ENCODE measurements at places on chromosomes 7 and 10. TPM values are rescaled to one million over a fixed set of nuclear protein-coding genes. Genes with fewer than 3 reads are reported as not detected.

The ENTPD1 gene
- 1.9 TPM for total RNA-seq

The PLXNA4 gene
- 0.06 TPM for total RNA-seq

The SLC26A5 gene
- not detected for total RNA-seq

The ASB10 gene
- total RNA-seq = not detected

The PNLIPRP1 gene
- total RNA-seq = not detected

DNA sequence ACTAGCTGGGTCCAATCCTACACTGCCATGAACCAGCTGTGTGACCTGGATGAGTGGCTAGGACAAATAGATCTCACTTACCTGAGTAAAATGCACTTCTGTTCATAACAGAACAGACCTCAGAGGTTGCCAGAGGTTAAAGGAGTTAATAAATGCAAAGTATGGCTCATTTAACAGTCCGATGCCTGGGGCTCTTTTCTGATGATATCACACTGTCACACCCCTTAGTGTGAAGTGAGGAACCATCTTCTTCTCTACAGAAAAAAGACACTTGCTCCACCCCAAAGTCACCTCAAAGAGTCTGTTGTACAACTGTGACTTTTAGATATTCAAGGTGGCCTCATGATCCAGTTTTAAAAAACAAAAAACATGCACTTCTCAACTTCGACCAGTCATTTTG is 21.5 kb upstream of the TARP start:
- no peak overlapping the region for H3K4me3 ChIP-seq
- no peaks in the 10 kb centered on the region for H3K4me1 ChIP-seq
- no peaks in the 10 kb centered on the region for H3K36me3 ChIP-seq
- H3K27me3 ChIP-seq = no peaks in the 10 kb centered on the region
- H3K27ac ChIP-seq = no peak overlapping the region

DNA sequence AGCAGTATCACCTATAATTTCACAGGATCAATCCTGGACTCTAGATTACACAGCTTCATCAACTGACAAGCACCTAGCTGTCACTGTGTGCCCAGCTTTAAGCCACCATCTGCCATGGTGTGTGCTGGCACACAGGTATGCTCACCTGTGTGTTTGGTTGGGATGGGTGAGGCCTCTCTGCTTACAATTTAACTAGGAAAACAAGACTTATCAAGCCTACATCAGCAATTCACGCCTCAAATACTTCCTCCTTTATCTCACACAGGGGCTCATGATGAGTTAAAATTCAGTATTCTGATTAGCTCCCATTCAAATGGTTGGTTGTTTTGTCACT is 608.2 kb downstream of the PARD3 start:
- H3K4me1 ChIP-seq = no peaks in the 10 kb centered on the region
- H3K27ac ChIP-seq = no peak overlapping the region
- no peak overlapping the region for H3K4me3 ChIP-seq
- no peaks in the 10 kb centered on the region for H3K27me3 ChIP-seq
- no peaks in the 10 kb centered on the region for H3K36me3 ChIP-seq
- DNase-seq = no peak

- no peaks in the 10 kb centered on the region for H3K36me3 ChIP-seq
- H3K27me3 ChIP-seq = no peaks in the 10 kb centered on the region
Observed at GRCh38 chr7:143934526-143935325, at the start of gene OR2F2. Gene OR2F2 (plus strand): TSS chr7:143935233. CDS start chr7:143935233, 0 bp downstream.

GRCh38 chr7:42347616-42348015 is 110.6 kb upstream of the GLI3 start:
- H3K27ac ChIP-seq = no peak overlapping the region
- H3K36me3 ChIP-seq = no peaks in the 10 kb centered on the region
- DNase-seq = no peak

GRCh38 chr7:78420001-78420400 is 621.4 kb downstream of the PHTF2 start:
- no peak overlapping the region for H3K27ac ChIP-seq
- no peaks in the 10 kb centered on the region for H3K36me3 ChIP-seq
- DNase-seq = no peak
- H3K27me3 ChIP-seq = no peaks in the 10 kb centered on the region
- H3K4me1 ChIP-seq = no peaks in the 10 kb centered on the region

- H3K27me3 ChIP-seq = no peaks in the 10 kb centered on the region
- no peaks in the 10 kb centered on the region for H3K4me1 ChIP-seq
- no peak overlapping the region for H3K4me3 ChIP-seq
- no peaks in the 10 kb centered on the region for H3K36me3 ChIP-seq
- no peak overlapping the region for H3K27ac ChIP-seq
Observed at GRCh38 chr7:64515781-64516180, 47.1 kb downstream of the ZNF680 start.

DNA sequence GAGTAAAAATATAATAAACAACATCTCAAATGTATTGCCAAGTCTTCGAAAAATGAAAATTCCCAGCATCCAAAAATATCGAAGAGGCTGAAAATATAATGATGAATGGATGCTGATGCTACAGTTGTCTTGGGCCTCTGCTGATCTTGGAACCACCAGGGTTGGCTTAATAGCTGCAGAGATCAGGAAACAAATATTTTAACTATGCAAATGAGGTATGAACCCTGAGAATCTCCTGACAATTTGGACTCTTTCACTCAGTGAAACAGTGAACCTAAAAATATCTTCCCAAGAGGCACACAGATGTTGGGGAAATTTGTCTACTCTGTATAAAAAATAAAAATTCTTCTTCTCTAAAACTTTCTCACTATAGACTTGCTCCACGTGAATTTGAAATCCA is 97.7 kb upstream of the EGFR start:
- H3K4me3 ChIP-seq = no peak overlapping the region
- no peaks in the 10 kb centered on the region for H3K36me3 ChIP-seq
- H3K4me1 ChIP-seq = no peaks in the 10 kb centered on the region
- H3K27ac ChIP-seq = no peak overlapping the region
- no peak for DNase-seq
- no peaks in the 10 kb centered on the region for H3K27me3 ChIP-seq

GRCh38 chr7:146956853-146957252 is 840.3 kb downstream of the CNTNAP2 start:
- DNase-seq = no peak
- no peaks in the 10 kb centered on the region for H3K36me3 ChIP-seq
- no peak overlapping the region for H3K27ac ChIP-seq
- H3K27me3 ChIP-seq = no peaks in the 10 kb centered on the region
- H3K4me3 ChIP-seq = no peak overlapping the region

DNA sequence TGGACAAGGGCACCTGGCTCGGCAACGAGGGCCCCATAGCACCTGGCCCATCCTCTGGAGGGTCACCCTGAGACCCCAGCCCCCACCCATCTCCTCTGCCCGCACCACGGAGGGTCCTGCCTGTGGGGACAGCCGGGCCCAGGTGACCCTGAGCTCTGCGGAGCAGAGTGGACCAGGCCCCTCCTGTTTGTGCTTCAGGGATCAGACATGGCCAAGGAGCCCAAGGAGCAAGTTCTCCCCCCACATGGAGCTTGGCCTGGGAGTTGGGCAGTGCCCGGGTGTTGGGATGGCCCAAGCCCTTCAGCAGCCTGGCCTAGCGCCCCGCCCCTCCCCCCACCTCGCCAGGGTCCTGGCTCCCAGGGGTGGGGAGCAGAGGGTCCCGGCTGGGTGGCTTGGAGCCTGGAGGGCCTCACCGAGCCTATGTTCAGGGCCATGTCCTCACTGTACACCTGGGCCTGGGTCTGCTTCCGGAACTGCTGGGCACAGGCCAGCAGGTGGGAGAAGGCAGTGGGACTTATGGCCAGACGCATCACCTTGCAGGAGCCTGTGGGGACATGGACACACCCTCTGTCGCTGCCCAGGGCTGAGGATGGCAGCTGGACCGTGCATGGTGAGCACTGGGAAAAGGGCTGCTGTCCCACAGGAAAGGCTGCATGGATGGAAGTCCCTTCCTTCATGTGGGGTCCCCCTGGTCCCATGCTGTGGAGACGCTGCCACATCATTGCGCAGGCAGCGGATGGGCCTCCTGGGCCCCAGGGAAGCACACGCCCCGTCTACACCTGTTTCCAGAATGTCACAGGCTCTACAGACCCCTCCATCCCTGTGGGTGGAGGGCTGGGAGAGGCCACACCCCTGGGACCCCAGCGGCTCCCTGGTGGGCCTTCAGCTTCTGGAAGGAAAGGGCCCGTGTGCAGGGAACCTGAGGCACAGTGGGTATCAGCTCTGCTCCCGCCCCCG is 49.2 kb upstream of the NKX6-2 start:
- no peak overlapping the region for H3K27ac ChIP-seq
- no peaks in the 10 kb centered on the region for H3K36me3 ChIP-seq
- DNase-seq = no peak
- H3K27me3 ChIP-seq = no peaks in the 10 kb centered on the region

- no peaks in the 10 kb centered on the region for H3K4me1 ChIP-seq
- H3K4me3 ChIP-seq = no peak overlapping the region
- no peak overlapping the region for H3K27ac ChIP-seq
Observed at GRCh38 chr7:101232141-101232850, 5.3 kb downstream of the CLDN15 start.

DNA sequence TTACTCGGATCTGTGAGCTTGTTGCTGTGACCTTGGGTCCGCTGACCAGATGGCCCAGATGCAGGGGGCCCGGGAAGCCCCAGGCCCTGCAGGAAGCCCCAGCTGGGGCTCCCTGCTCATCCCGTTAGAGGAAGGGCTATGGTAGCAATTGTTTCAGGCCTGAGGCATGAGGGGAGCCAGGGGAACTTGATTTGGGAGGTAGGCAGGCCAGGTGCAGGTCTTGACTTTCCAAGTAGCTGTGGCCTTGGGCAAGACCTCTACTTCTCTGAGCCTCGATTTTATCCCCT is 55.0 kb upstream of the CXCL12 start:
- H3K4me3 ChIP-seq = no peak overlapping the region
- H3K36me3 ChIP-seq = no peaks in the 10 kb centered on the region
- DNase-seq = no peak

DNA sequence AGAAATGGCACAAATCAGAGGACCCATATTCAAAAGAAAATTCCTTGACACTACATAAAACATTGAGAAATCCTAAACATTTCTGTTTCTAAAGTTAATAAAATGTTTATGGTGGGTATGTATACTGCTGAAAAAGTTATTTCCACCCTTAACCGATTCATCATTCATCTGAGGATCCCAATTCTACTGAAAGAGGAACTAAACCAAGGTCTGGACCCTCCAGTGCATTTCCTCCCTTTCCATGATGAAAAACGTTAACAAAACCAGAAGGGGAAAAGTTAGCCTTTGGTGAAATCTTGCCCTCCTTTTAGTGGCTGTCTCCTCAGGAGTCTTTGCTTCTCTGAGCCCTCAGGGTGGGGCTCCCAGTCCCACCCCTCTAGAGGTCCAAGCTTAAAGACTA is 144.5 kb upstream of the ASAH2 start:
- H3K27me3 ChIP-seq = no peaks in the 10 kb centered on the region
- H3K4me1 ChIP-seq = peaks cover 40% of the 10 kb centered on the region
- no peak overlapping the region for H3K27ac ChIP-seq
- H3K36me3 ChIP-seq = no peaks in the 10 kb centered on the region
- no peak overlapping the region for H3K4me3 ChIP-seq

GRCh38 chr7:15749631-15750030 is 63.1 kb upstream of the MEOX2 start:
- DNase-seq = no peak
- H3K36me3 ChIP-seq = no peaks in the 10 kb centered on the region
- H3K27ac ChIP-seq = no peak overlapping the region
- H3K27me3 ChIP-seq = no peaks in the 10 kb centered on the region
- H3K4me3 ChIP-seq = no peak overlapping the region

All from CD4-positive, alpha-beta memory T cell (primary cell).